CD4-positive, alpha-beta memory T cell (primary cell): ENCODE measurements at places on chromosomes 2 and 18. TPM values are rescaled to one million over a fixed set of nuclear protein-coding genes. Genes with fewer than 3 reads are reported as not detected.

DNA sequence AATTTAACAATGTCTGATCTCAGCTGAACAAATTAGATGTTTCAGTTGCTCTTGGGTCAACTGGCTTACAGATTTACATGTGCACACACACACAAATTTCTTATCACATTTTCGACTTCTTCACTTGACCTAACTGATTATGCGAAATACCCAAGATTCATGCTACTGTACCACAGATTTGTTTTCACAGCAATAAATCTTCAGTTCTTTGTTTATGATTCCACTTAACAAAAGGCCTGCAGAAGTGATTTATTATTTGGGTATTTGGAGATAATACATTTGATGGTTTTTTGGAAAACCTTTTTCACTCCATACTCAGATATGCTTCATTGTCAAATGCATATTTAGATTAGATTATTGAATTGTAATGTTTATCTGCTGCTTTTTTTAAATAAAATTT, 129.0 kb downstream of the GALNT1 start:
- no peaks in the 10 kb centered on the region for H3K27me3 ChIP-seq
- H3K4me3 ChIP-seq, result no peak overlapping the region
- H3K27ac ChIP-seq, result no peak overlapping the region
- DNase-seq, result no peak
- no peaks in the 10 kb centered on the region for H3K4me1 ChIP-seq

The TAF1B gene
- 23.9 TPM for total RNA-seq

DNA sequence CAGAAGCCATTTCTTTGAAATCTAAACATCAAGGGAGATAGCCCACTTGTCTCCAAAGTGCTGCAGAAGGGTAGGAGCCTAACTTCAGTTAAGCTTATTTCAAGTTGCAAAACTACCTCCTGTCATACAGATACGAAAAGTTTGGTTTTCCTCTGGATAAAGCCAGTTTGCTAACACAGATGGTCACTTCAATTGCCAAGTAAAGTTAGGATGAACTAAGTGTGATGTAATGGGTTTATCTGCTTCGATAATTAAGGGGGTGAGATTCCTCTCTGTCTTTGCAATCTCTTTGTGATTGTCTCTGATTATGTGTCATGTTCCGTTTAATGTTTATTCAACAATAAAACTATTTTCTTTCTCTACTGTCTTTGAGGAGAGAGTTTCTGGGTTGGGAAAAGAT, 156.4 kb downstream of the SLC39A10 start:
- H3K4me1 ChIP-seq, result no peaks in the 10 kb centered on the region
- H3K27ac ChIP-seq, result no peak overlapping the region
- no peaks in the 10 kb centered on the region for H3K36me3 ChIP-seq
- H3K4me3 ChIP-seq, result no peak overlapping the region
- H3K27me3 ChIP-seq, result no peaks in the 10 kb centered on the region
- DNase-seq, result no peak

The CCDC68 gene
- not detected for total RNA-seq

- H3K4me3 ChIP-seq, result no peak overlapping the region
- no peaks in the 10 kb centered on the region for H3K36me3 ChIP-seq
- no peak overlapping the region for H3K27ac ChIP-seq
Observed at GRCh38 chr2:216715402-216715974, 20.1 kb upstream of the IGFBP5 start.

GRCh38 chr2:60385648-60386047, 167.8 kb downstream of the BCL11A start:
- no peak for DNase-seq
- H3K27ac ChIP-seq, result no peak overlapping the region
- H3K36me3 ChIP-seq, result no peaks in the 10 kb centered on the region

- no peak for DNase-seq
- no peaks in the 10 kb centered on the region for H3K27me3 ChIP-seq
- H3K4me1 ChIP-seq, result no peaks in the 10 kb centered on the region
- no peak overlapping the region for H3K27ac ChIP-seq
Observed at GRCh38 chr2:3968736-3969135, 265.4 kb downstream of the DCDC2C start.

The AFF3 gene
- 3.2 TPM for total RNA-seq

GRCh38 chr2:71926089-71926447, 221.6 kb downstream of the CYP26B1 start:
- no peaks in the 10 kb centered on the region for H3K36me3 ChIP-seq
- H3K4me3 ChIP-seq, result no peak overlapping the region
- DNase-seq, result no peak
- no peaks in the 10 kb centered on the region for H3K27me3 ChIP-seq
- no peak overlapping the region for H3K27ac ChIP-seq

The KATNAL2 gene
- total RNA-seq, result 0.94 TPM

- H3K4me3 ChIP-seq, result no peak overlapping the region
- no peak overlapping the region for H3K27ac ChIP-seq
- no peak for DNase-seq
- H3K4me1 ChIP-seq, result no peaks in the 10 kb centered on the region
- H3K36me3 ChIP-seq, result no peaks in the 10 kb centered on the region
Observed at GRCh38 chr2:5453220-5454050, 238.7 kb upstream of the SOX11 start.

The SLC4A5 gene
- 10.9 TPM for total RNA-seq

The ZCCHC2 gene
- 51.7 TPM for total RNA-seq

GRCh38 chr18:8620845-8621244, 11.6 kb downstream of the RAB12 start:
- H3K27ac ChIP-seq, result no peak overlapping the region
- peaks cover 11% of the 10 kb centered on the region for H3K4me1 ChIP-seq
- H3K4me3 ChIP-seq, result no peak overlapping the region
- H3K36me3 ChIP-seq, result peaks cover 17% of the 10 kb centered on the region
- no peak for DNase-seq
- no peaks in the 10 kb centered on the region for H3K27me3 ChIP-seq

- no peak overlapping the region for H3K27ac ChIP-seq
- no peaks in the 10 kb centered on the region for H3K36me3 ChIP-seq
- no peaks in the 10 kb centered on the region for H3K27me3 ChIP-seq
Observed at GRCh38 chr2:79717364-79718007, 204.6 kb downstream of the CTNNA2 start.

GRCh38 chr2:65397122-65397521, 35.3 kb downstream of the SPRED2 start:
- no peak overlapping the region for H3K4me3 ChIP-seq
- no peaks in the 10 kb centered on the region for H3K36me3 ChIP-seq
- H3K27me3 ChIP-seq, result no peaks in the 10 kb centered on the region

The STEAP3 gene
- total RNA-seq, result not detected

DNA sequence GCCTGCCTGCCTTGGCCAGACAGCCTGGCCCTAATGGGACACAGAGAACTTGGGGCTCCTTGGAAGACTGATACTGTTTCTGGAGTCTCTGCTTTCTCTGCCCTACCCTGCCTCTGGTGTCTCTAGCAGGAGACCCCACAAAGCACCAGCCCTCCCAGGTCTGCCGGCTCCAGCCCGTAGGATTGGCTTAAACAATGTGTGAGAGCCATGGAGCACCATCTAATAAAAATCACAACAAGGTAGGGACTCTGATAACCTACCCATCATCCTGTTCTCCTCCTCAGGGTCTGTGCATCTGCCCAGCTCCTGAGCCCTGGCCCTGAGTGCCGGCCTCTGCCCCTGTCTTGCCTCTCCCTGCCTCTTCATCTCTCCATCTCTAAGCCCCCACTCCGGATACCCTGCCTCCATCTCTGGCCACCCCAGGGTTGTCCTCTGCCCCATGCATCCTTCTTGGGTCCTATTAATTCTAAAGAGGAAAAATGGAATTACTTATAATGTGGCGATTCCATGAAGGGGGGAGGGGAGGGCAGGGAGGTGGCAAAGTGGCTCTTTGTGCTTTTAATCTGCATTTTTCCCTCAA, 1.2 kb upstream of the ECEL1 start:
- no peaks in the 10 kb centered on the region for H3K27me3 ChIP-seq
- H3K36me3 ChIP-seq, result no peaks in the 10 kb centered on the region
- H3K27ac ChIP-seq, result no peak overlapping the region
- no peak for DNase-seq
- no peak overlapping the region for H3K4me3 ChIP-seq

The BZW1 gene
- 133 TPM for total RNA-seq

GRCh38 chr2:129754831-129755230, 224.6 kb upstream of the RAB6C start:
- no peaks in the 10 kb centered on the region for H3K27me3 ChIP-seq
- no peaks in the 10 kb centered on the region for H3K4me1 ChIP-seq
- no peak overlapping the region for H3K4me3 ChIP-seq
- H3K36me3 ChIP-seq, result no peaks in the 10 kb centered on the region
- H3K27ac ChIP-seq, result no peak overlapping the region

- no peaks in the 10 kb centered on the region for H3K27me3 ChIP-seq
- no peak overlapping the region for H3K4me3 ChIP-seq
- DNase-seq, result no peak
- no peaks in the 10 kb centered on the region for H3K36me3 ChIP-seq
- H3K27ac ChIP-seq, result no peak overlapping the region
- H3K4me1 ChIP-seq, result no peaks in the 10 kb centered on the region
Observed at GRCh38 chr2:69116438-69116837, 103.5 kb downstream of the ANTXR1 start.

GRCh38 chr2:75560022-75560767, 544 bp downstream of the EVA1A start:
- no peak overlapping the region for H3K4me3 ChIP-seq
- DNase-seq, result no peak
- H3K36me3 ChIP-seq, result no peaks in the 10 kb centered on the region
- no peaks in the 10 kb centered on the region for H3K27me3 ChIP-seq
- no peaks in the 10 kb centered on the region for H3K4me1 ChIP-seq

DNA sequence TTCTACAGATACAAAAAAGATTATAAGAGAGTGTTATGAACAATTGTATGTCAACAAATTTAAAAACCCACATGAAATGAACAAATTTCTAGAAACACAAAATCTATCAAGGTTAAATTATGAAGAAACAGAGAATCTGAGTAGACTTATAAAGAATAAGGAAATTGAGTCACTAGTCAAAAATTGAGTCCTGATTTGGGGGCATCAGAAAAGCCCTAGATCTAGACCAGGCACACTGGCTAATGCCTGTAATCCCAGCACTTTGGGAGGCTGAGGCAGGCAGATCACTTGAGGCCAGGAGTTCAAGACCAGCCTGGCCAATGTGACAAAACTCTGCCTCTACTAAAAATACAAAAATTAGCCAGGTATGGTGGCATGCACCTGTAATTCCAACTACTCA, 15.3 kb upstream of the SPR start:
- H3K4me1 ChIP-seq, result no peaks in the 10 kb centered on the region
- H3K4me3 ChIP-seq, result no peak overlapping the region
- H3K27me3 ChIP-seq, result peaks cover 7% of the 10 kb centered on the region
- H3K27ac ChIP-seq, result no peak overlapping the region

GRCh38 chr2:150924878-150925277, 336.8 kb downstream of the RBM43 start:
- DNase-seq, result no peak
- no peaks in the 10 kb centered on the region for H3K27me3 ChIP-seq
- no peak overlapping the region for H3K4me3 ChIP-seq
- no peaks in the 10 kb centered on the region for H3K36me3 ChIP-seq
- H3K27ac ChIP-seq, result no peak overlapping the region

- no peak overlapping the region for H3K4me3 ChIP-seq
- H3K27ac ChIP-seq, result no peak overlapping the region
- no peaks in the 10 kb centered on the region for H3K27me3 ChIP-seq
- DNase-seq, result no peak
Observed at GRCh38 chr2:229486673-229487072, 215.6 kb upstream of the PID1 start.

- DNase-seq, result no peak
- peaks cover 43% of the 10 kb centered on the region for H3K36me3 ChIP-seq
- H3K27ac ChIP-seq, result no peak overlapping the region
- no peaks in the 10 kb centered on the region for H3K27me3 ChIP-seq
Observed at GRCh38 chr2:27363933-27364332, 6.2 kb downstream of the EIF2B4 start.

The KIF3C gene
- total RNA-seq, result 4.1 TPM

DNA sequence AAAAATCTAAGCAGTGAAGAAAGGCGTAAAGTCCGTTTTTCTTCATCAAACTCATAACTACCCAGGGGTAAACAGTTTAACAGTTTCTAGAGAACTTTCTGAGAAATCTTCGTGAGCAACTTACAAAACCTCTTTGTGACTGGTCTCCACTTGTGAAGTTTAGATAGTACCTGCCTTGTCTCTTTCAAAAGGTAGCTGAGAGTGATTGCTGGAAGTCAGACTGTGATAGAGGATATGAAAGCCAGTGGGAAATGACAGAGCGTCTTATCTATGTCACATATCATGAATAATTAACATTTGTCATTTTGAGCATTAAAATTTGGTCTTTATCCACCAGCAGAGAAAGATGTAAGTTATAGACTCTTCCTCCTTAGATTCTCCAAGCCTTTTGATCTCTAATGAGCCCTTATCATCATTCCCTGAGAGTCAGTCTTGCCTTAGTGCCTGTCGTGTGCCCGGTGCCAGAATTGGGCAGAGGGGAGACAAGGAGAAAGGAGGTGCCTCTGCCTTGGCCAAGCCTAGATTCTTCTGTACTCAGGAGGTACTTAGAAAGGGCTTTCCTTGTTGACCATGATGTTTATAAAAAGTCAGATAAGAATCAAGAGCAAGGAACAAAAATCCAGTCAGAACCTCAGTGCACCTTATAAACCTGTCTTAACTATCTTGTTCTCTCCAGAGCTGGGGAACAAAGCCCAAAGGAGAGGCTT, 205.1 kb upstream of the EPAS1 start:
- H3K4me3 ChIP-seq, result no peak overlapping the region
- no peaks in the 10 kb centered on the region for H3K4me1 ChIP-seq
- no peak for DNase-seq
- H3K27ac ChIP-seq, result no peak overlapping the region
- no peaks in the 10 kb centered on the region for H3K36me3 ChIP-seq
- H3K27me3 ChIP-seq, result no peaks in the 10 kb centered on the region

The OTOS gene
- not detected for total RNA-seq

GRCh38 chr18:75209951-75210258, 692 bp upstream of the TSHZ1 start:
- DNase-seq, result no peak
- no peaks in the 10 kb centered on the region for H3K36me3 ChIP-seq
- peak overlapping the region; percentile 80 for H3K27ac ChIP-seq
- no peaks in the 10 kb centered on the region for H3K27me3 ChIP-seq

The EPHA4 gene
- 132 TPM for total RNA-seq

DNA sequence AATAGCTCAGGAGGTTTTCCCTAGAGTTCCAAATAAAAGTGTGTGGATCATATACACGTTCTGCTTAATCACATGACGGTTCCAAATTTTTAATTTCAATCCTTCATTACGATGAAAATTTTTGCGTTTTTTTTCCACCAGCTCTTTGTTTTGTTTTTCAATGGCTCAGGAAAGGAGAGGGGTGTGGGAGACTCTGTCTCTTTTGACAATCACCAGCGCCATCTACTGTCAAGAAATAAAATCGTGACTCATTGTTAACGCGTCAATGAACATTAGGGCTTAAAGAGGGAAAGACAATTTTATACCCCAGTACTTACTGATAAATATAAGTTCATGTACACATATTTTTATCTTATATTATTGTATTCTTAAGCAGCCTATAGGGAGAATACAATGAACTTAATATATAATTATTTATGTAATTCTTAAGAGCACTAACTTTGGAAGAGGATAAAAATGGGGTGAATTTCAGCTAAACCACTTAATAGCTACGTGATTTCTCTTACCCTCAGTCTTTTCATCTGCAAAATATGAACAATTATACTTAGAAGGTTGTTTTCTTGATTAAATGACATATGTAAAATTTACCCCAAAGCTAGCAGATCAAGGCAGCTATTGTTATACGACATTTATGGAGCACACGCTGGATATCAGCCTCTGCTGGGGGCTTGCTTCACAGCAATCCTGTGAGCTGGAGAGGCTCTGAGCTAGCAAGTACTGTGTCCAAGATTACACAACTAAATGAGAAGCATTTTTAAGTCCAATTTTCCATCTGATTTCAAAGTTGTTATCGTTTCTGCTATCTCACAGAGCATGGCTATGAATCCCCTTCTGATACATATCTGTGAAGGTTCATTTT, 47.4 kb upstream of the RMDN2 start:
- H3K4me1 ChIP-seq, result no peaks in the 10 kb centered on the region
- H3K27me3 ChIP-seq, result no peaks in the 10 kb centered on the region
- peak; percentile 55 for DNase-seq
